Left renal pelvis (tissue), 4 donors: ENCODE measurements at places on chromosomes 3 and 15.

DNA sequence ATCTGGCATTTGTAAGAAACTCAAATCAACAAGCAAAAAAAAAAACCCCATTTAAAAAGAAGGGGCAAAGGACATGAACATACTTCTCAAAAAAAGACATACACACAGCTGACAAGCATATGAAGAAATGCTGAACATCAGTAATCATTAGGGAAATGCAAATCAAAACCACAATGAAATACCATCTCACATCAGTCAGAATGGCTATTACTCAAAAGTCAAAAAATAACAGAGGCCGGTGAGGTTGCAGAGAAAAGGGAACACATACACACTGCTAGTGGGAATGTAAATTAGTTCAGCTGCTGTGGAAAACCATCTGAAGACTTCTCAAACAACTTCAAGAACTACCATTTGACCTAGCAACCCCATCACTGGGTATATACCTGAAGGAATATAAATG lies 199.4 kb upstream of the THBS1 start:
- DNase-seq = no peak

- no peak for DNase-seq
Measured at GRCh38 chr3:194321693-194322640, 29.2 kb downstream of the CPN2 start.

- no peak for DNase-seq
Measured at GRCh38 chr3:160458151-160458550, 8.6 kb upstream of the TRIM59 start.

GRCh38 chr3:28291577-28291976 lies 50.2 kb downstream of the CMC1 start:
- no peak for DNase-seq

GRCh38 chr3:102057781-102058421 lies 208.6 kb downstream of the NFKBIZ start:
- no peak for DNase-seq

- no peak for DNase-seq
Measured at GRCh38 chr15:28897861-28898585, 12.2 kb downstream of the APBA2 start.

DNA sequence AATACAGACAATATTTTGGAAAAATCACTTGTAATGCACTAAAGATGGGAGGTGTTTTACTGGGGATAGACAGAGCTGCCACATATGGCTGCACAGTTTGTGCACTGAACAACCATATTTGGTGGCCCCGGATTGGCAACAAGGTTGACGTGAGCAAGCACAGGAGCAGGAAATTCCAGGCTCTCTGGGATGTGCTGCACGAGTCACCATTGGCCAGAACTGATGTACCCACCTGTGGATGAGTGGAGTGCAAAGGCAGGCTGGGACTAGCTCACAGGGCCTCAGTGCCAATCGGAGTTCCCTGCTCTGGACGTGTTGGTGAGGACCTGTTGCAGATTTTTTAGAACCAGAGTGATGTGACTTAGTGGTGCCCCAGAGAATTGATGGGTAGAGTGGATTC lies 42.0 kb upstream of the SCAANT1 start:
- no peak for DNase-seq
